ENCODE measurements at places on chromosomes 1 and 21. TPM values are rescaled to one million over a fixed set of nuclear protein-coding genes. Genes with fewer than 3 reads are reported as not detected.
A peak's percentile ranks its signal among the peaks of the same experiment; 100 is the strongest.

The NUF2 gene
- 30.0 TPM for total RNA-seq

The RUNX3 gene
- not detected for total RNA-seq

GRCh38 chr1:42747125-42747524 lies 7.1 kb upstream of the CLDN19 start:
- no peak for DNase-seq

DNA sequence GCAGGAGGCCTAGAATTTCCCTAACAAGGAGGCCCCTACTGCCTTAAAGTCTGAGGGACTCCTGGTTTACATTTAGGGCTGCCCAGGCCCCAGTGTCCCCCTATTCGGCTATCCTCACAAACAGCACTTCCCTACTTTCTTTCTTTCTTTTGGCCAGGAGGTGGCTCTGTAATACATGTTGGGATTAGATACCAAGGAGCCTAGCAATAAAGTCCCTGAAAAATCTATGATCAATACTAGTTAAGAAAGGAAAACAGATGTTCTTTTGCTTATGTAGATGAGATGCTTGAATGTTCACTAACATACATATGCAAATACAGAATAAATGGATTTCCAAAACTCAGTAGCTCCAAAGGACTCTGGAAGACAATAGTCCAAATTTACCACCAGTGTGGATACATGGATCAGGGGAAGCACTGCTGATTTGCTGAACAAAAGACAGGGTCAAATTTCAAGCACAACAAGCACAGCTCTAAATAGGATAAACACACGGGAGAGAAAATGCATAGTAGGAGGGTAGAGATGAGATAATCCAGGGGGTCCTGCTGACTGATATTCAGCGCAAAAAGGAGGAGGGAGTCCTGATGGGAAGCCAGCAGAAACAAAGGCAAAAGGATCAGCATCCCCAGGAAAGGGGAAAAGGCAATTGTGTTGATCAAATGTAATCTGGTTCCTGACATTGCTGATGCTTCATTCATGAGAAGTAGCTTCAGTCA lies 240.0 kb downstream of the NUF2 start:
- no peak for DNase-seq

GRCh38 chr1:101313356-101313755 lies 76.5 kb downstream of the S1PR1 start:
- no peak for DNase-seq

The SPTA1 gene
- not detected for total RNA-seq

The FAM72A gene
- 7.1 TPM for total RNA-seq

The S1PR1 gene
- 24.9 TPM for total RNA-seq

The MGST3 gene
- total RNA-seq, result 158 TPM

DNA sequence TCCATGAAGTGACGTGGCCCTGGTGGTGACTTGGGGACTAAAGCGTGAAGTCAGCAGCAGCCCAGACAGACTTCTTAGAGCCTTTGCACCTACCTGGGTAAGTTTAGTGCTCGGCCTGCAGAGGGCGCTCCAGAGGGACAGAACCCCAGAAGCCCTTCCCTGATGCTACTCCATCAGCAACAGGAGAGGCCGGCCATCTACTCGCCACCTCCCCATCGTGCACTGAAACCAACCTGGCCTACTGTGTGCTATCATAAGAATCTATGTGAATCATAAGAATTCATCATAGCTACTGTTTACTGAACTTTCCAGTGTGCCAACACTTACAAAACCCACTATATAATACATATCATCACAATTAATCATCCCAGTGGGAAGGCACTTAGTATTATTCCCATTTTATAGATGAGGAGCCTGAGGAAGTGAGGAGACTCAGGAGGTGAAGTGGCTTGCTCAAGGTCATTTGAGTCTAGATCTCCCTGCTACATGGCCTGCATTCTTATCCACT lies 7.9 kb upstream of the EDN2 start:
- DNase-seq, result no peak

The NID1 gene
- 8.5 TPM for total RNA-seq

- no peak for DNase-seq
Measured at GRCh38 chr1:16085522-16085921, 12.1 kb upstream of the FAM131C start.

DNA sequence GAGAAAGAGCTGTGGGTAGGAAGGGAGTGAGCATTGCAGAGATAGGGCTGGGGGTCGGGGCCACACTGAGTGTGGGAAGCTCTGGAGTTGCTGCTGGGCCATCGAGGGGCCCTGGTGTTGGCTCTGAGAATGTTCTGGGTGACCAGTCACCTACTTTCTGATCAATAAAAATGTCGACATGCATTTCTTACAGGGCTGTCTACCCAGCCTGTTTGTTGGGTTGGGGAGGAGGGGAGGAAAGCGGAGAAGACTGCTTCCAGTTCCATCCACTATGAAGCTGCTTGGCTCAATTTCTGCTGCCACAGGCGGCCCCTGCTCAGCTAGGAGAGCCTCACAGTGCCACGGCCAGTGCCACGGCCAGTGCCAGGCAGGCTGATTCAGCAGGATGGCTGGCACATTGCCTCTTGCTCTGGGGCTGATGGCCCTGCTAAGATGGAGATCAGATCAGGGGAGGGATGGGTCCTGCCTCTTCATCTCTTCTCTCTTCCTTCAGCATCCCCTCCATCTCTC lies 3.0 kb upstream of the PADI3 start:
- DNase-seq, result no peak

DNA sequence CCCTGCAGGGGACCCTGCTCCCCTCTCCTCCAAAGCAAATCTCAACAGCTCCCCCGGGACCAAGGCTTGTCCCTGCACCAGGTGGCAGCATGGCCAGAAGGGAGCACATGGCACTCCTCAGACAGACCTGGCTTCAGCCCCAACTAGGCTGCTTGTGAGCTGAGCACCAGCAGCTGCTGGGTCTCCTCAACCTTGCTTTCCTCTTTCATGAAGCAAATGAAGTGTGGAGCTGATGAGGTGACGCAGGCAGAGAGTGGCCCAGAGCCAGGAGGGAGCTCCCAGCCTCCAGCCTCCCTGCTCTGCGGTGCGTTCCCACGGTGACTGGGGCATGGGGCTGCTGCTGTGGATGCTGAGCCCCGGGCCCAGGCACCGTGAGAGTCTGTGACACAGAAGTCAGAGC lies 34.0 kb downstream of the MEGF6 start:
- no peak for DNase-seq

DNA sequence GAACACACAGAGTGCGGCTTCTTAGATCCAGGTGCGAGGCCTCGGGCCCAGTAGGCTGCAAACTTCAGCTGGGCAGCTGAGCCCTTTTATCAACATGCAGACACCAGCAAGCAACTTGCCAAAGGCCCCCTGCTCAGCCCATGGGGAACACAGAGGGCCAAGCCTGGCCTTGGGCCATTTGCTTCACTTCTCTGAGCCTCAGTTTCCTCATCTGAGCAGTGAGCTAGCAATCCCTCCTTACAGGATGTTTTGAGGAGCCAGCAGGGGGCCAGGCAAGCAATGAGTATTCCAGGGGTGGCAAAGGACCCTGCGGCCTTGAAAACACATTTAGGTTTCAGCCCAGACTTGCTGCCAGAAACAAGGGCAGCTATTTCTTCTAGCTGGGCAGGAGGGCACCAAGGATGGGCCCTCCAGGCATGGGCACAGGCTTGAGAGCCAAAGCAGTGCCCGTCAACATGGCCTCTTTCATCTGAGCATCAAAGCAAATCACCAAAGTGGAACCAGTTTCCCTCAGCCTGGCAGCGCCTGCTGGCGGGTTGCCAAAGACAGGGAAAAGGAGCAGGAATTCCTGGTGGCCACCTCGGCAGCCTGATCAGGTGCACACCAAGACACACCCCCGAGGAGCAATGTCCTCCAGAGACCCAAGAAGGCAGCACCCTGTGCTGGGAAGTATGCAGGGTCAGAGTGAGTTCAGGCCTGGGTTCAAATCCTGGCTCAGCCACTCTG lies 1.4 kb downstream of the MATN1 start:
- no peak for DNase-seq

The ENAH gene
- 75.0 TPM for total RNA-seq

The ZYG11A gene
- total RNA-seq, result 2.8 TPM

DNA sequence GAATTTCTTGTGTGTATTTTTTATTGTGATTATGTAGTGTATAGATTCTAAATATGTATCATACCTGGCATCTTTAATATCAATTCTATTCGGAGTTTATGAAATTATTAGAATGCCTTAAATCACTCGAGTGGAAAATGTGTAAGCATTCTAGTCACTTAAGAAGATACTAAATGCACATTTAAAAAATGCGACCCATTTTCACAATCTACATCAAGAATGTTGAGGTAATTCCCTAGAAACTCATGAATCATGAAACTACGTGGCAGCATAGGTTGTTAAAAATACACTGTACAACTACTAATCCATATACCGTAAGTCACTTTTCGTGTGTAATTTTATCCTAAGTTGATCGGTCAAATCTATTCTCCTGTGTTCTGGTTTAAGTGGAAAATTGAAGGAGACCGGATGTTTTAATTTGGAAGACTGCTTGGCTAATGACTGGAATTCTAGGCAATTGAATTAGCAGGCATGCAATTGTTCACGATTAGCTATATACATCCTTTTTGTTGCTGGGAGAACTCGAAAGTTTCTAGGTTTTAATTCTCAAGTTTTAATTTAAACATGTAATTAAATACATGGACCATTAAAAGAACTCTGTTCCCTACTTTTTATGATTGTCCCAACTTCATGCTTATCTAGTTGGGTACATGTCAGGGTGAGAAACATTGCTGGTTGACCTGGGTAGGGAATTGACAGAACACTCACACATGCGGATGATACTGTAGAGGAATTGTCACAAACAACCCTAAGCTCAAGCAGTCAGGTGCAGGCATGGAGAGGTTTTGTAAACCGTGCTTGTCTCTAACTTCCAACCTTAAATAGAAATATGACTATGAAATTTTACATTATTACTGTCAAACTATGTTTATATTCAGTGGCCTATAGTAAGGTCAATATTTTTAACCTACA lies 6.6 kb downstream of the ZBTB18 start:
- DNase-seq, result no peak

The MIXL1 gene
- total RNA-seq, result not detected

- DNase-seq, result no peak
Measured at GRCh38 chr21:33028773-33029384, 3.1 kb downstream of the OLIG2 start.

GRCh38 chr1:31934706-31935629 lies 3.2 kb downstream of the PTP4A2 start:
- no peak for DNase-seq

The PDZK1IP1 gene
- 0.65 TPM for total RNA-seq

The GBP5 gene
- not detected for total RNA-seq

- no peak for DNase-seq
Measured at GRCh38 chr1:216805953-216806352, 82.7 kb upstream of the ESRRG start.

DNA sequence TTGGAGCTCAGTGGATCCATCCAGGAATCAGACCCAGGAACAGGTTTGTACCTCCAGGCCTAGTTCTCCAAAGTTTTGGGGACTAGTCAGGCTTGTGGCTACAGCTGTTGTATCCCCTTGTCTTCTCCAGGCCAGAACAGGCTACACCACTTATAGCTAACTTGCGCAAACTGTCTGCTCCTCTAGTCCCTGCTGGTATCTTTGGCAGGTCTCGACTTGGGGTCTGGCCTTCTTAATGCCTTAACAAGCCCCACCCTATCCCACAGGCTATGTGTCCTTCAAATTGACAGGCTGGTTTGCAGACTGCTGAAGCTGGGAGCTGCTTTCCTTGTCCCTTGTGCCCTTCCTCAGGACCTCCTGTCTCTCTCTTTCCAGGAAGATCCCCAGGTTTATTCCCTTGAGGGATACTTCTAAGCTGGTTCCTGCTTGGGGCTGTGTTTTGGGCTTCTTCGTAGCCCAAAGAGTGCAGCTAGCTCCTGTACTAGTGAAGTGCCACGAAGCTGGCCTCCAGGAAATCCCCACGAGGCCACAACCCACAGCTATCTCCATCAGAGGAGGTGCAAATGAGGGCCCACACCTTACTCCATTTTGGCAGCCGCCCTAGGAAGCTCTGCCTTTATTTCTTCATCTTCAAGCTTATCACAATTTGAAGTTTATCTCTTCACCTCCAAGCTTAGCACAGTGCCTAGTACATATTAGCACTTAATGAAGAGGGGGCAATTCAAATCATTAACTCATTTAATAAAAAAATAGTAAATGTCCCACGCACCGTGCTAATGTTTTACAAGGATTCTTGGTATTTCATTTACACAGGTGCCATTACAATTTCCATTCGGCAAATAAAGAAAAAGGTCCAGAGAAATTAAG lies 683 bp upstream of the DMAP1 start:
- DNase-seq, result no peak

The NEGR1 gene
- 0.53 TPM for total RNA-seq

GRCh38 chr1:55708781-55709180 lies 493.6 kb upstream of the USP24 start:
- no peak for DNase-seq

- DNase-seq, result peak; percentile 85
Measured at GRCh38 chr1:198121056-198121826, 35.6 kb upstream of the NEK7 start.

All from foreskin keratinocyte (primary cell).